Activated naive CD4-positive, alpha-beta T cell treated with anti-CD3 and anti-CD28 coated beads for 36 hours (primary cell): ENCODE measurements at places on chromosomes 1 and 21.

DNA sequence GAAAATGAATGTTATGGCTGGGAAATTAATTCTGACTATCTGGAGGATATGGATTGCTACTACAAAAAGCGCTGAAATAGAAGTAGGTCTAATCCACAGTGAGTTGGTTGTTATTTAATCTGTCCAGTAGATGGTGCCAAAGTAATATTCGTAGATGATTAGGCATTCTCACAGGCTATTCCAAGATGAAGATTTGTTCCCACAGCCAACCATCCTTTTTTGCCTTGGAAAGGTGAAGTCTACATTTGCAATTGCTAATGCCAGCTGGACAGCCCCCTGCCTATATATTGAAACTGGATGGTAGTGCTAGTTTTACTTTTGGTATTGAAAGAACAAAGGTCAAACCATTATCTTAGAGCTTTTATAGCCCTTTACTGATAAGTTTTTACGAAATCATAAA lies 43.8 kb downstream of the RBM11 start:
- no peak for DNase-seq

DNA sequence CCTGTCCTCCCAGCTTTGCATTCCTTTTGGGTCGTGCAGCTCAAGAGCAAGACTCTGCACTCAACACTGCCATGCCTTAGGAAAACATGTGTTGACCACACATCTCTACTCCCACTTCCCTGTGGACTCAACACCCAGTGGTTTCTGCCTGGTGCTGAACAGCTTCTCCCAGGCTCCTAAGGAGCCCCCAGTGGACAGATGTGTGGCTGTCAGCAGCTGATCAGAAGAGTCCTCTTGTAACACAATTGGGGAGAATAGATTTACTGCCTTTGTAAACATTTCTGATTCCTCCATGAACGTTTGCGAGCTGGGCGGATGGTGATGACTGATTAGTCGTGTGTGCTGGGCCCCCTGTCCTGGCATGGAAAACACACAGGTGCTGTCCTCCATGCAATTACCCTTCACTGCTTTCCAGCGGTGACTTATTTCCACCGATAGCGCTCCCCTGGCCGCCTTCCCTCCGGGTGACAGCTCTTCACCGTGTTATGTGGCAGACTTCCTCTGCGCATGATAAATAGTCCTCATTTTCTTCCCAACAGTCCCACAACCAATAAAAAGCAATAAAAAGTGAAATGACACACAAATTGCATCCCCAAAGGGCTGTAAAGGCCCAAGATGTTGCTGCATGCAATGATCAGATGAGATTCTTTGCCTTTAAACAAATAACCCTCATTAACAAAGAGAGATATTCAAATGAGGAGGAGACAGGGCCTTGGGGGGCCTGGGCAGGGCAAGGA lies 249.4 kb upstream of the AJAP1 start:
- DNase-seq: no peak

DNA sequence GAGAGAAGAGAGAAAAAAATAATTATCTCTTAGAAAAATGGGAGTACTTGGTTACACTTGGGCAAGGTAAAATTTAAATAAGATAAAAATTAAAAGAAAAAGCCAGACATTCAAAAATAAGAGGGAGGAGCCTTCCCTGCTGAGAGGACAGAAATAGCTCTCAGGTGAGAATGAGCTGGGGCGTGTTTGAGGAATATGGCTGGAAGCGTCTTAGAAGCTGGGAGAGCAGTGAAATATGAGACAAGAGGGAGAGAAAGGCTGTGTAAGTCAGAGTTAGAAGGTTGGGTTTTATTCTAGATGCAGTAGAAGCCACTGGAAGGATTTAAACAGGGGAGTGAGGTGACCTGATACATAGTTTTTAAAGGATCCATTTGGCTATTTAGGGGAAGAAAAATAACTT lies 154.2 kb upstream of the L1TD1 start:
- no peak for DNase-seq

GRCh38 chr1:117017648-117018047 lies 16.1 kb downstream of the CD101 start:
- DNase-seq: no peak

DNA sequence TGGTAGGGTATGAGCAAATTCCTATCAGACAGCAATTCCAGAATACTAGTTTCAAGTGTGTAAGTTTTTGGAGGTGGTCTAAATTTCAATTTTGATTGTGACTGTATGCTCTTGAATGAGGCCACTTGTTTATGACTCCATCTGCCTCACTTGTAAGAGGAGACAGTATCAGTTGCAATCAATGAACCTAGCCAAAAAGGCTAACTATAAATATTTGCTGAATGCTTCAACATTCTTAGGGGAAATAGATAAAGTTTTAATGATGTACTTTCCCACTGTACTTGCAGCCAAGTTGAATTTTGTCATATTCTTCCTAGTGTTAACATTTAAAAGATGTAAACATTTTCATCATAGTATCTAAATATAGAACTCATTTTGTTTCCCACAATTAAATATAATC lies 32.1 kb upstream of the RWDD3 start:
- DNase-seq: no peak

GRCh38 chr1:202844935-202845334 lies 34.2 kb downstream of the PCAT6 start:
- no peak for DNase-seq

GRCh38 chr1:76546354-76546933 lies 320.8 kb upstream of the ST6GALNAC5 start:
- DNase-seq: no peak

- no peak for DNase-seq
Observed at GRCh38 chr1:244664353-244664752, 11.4 kb downstream of the DESI2 start.
